ENCODE measurements at places on chromosomes 4 and X.

DNA sequence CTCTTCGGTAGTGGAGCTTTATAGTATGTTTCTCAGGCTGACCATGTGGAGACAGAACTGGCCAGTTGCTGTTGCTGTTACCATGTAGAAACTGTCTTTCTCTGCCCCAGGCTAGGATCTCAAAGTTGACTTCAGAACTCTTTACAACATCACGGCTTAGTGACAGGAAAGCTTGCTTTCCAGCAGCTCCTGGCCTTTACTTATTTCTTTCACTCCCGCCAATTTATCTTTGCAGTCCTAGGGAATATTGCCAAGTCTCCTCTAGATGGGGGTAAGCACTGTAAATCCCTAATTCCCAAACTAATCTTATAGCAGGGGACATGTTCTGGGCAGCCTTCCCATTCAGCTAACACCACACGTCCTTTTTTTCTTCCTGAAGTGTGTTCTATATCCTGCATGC is 631.6 kb downstream of the SPRY1 start:
- no peak for DNase-seq

- no peak for DNase-seq
These were observed 62.3 kb downstream of the AGTR2 start for GRCh38 chrX:116232833-116233232.

- DNase-seq: no peak
These were observed 7.3 kb downstream of the PAK3 start for GRCh38 chrX:111103246-111103645.

- no peak for DNase-seq
These were observed 20.9 kb downstream of the HNRNPD start for GRCh38 chr4:82352825-82353366.

DNA sequence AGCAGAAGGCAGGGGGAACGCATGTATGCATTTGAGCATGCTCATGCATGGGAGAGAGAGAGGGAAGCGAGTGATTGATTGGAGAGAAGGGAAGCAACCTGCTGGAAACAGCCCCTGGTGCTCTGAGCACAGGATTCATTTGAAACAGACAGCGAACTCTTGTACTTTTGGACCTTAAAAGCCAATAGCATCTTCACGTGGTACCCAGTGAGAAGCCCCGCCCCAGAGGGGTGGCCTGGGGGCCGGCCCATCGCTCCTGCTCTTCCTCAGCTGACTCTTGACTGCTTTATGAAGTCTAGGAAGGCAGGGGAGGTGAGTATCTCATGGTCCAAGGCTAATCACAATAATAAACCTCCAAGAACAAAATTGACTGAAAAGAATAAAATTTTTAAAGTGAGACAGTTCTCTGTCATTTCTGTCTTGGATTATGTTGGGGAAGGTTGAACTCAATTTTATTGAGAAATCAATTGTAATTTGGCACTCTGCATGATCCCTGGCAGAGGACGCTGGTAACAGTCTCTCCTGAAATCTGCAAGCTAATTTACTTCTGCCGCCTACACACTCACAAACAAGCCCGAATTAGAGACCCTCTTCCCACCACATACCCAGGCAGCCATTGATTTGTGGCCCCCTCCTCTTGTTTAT is 168.2 kb upstream of the PPARGC1A start:
- no peak for DNase-seq

DNA sequence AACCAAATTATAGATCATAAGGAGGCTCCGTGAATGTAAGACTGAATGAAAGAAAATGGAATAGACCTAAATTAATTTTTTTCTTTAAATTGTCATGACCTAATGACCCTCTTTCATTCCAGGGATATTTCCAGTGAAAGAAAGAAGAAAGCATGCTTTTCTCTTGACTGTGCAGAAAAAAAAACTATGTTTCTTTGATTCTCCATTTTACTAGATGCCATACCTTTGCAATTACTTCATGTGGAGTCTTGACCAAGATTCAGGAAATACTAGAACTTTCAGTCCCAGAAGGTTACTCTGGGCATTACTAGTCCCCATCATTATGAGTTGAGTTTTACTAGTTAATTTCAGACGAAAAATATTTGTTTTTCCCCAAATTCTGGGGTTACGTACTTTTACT is 6.4 kb upstream of the COMMD8 start:
- DNase-seq: no peak

GRCh38 chr4:53816561-53816960 is 225.3 kb upstream of the LNX1 start:
- no peak for DNase-seq

DNA sequence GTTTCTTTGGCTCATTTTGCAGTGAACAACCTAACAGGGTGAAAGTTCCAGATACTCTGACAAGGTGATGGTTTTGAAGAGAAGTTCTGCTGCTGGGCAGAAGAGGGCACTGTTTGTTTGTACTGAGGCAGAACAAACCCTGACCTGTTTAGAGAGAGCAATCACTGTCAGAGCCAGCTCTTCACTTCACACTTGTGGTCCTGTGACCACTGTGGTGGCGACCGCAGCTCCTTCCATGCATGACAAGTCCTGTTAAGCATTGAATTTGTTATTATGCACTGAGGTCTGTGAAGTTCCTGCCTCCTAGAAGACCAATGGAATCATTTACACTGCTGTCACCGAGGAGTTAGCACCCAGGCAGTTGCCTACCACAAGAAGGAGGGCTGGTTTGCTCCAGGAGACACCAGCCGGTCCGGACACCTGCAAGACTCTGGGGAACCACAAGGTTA is 86.6 kb downstream of the ZNF330 start:
- DNase-seq: peak; percentile 5

Data from bone marrow (tissue), 2 donors.